ENCODE measurements at places on chromosomes 16 and 17.

- DNase-seq, result peak; percentile 15
Observed at GRCh38 chr17:60330731-60331130, 61.2 kb downstream of the USP32 start.

DNA sequence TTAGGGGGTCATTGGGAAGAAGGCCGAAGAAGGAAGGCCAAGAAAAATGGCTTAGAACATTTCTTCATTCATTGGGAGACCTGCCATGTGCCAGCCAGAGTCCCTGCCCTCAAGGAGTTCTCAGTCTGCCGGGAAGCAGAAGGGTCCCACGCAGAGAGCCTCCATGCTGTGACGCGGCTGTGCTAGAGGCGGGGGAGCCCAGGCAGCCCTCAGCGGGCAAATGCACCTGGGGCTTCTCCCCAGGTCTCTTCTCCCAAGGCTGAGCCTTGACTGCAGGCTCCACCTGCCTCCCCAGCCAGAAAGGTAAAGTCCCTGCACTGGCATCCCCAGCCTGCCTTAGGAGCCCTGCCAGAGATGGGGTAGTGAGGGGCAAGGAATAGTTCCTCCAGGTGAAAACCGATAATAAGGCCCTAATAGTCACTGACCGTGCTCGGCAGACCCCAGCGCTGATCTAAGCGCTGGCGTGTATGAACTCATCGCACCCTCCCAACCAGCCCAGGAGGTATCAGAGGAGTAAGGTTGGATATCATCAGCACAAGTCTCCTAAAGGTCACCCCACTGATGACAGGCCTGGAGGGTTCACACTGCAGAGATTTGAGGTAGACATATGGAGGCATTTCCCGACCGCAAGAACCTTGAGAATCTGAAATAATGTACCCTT, 6.0 kb upstream of the CDR2L start:
- no peak for DNase-seq

DNA sequence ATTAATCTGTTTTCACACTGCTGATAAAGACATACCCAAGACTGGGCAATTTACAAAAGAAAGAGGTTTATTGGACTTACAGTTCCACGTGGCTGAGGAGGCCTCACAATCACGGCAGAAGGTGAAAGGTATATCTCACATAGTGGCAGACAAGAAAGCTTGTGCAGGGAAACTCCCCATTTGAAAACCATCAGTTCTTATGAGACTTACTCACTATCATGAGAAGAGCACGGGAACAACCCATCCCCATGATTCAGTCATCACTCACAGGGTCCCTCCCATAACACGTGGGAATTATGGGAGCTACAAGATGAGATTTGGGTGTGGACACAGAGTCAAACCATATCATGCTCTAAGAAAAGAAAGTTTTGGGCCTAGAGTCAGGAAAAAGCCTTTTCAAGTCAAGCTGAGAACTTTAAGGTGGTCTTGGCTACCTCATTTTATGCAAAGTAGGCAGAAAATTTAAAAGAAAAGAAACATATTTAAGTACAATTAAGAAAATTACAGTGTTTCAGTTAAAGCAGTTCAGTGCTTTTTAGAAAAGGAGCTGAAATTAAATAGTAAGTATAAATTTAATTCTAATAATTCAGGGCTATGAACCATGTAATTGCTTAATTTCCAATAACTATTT, 24.9 kb upstream of the CRYM start:
- DNase-seq, result peak; percentile 88

DNA sequence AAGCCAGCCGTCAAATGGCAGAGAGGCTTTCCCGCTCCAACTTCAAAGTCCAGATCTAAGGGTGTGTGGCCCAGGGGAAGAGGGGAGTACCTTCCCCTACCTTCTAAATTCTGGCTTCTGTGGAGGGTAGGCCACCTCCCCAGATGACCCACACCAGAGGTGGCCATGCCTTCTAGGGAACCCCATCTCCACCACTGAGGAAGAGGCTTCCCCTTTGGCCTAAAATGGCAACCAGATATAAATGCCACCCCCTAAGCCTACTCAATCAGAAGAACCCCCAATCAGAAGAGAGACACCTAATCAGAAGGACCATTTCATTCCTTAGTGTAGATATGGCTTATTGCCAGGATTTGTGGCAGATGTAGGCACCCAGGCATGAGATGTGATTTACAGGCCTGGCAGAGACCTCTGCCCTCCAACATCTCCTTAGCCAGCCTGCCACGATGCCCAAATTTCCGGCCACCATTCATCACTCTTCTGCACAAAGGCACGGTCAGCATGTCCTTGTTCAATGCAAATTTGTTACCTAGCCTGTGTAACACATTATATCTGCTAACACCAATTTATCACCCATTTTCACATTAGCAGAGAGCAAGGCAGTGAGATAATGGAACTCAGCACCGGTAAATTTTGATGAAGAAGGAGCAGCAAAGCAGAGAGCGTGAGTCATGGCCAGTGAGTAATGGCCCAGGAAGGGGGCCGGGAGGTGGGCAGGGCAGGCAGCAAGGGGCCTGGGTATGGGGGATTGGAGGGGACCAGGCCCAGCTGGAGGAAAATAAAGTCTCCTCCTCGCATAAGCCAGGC, 1.2 kb upstream of the MGAT5B start:
- DNase-seq, result peak; percentile 68

- DNase-seq, result no peak
Observed at GRCh38 chr16:30443631-30444030, 2.0 kb downstream of the SEPHS2 start.

DNA sequence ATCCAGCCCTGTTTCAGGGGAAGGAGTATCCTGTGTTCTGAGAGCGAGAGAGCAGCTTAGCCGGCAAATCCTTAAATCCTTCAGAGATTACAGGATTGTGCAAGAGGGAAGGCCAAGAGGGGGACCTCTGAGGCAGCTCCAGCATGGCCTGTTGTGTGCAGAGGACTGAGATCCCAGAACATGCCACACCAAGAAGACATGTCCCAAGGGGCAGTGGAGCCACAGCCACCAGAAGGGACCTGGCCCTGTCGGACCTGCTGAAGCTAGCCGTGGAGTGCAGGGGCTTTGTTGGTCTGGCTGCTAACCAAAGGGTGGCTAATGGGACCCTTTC, 1.6 kb upstream of the MRC2 start:
- DNase-seq, result no peak

- peak; percentile 77 for DNase-seq
Observed at GRCh38 chr16:66521951-66522771, 27.8 kb downstream of the TK2 start.

GRCh38 chr16:16120044-16120381, 103.3 kb downstream of the ABCC6 start:
- DNase-seq, result no peak

GRCh38 chr17:66711881-66712321, 123.0 kb upstream of the CACNG5 start:
- peak; percentile 13 for DNase-seq

DNA sequence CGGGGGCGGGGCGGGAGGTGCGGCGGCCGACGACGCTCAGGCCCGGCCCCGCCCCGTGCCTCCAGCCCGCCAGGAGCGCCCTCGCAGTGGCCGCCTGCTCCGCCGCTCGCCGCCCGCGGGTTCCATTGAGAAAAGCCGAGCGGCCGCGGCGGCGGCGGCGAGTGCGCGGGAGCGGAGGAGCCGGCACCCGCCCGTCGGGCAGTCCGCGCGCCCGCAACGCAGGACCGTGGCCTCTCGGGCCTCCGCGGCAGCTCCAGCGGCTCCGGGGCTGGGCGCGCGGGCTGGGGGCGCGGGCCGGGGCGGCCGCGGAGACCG, at the start of gene ZFPM1:
Gene ZFPM1 (plus strand): TSS at position 64 of the 315 bp plus-strand sequence. CDS start 359 bp downstream, outside the sequence.
- DNase-seq, result no peak

DNA sequence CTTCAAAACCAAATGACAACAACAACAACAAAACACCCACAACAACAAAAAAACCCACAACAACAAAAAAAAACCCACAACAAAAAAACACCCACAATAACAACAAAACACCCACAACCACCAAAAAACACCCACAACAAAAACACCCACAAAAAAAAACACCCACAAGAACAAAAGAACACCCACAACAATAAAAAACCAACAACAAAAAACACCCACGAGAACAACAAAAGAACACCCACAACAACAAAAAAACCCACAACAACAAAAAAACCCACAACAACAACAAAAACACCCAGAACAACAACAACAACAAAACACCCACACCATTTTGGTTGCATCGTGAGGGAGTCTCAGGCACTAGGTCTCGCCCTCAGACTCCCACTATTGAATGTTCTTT, 117.8 kb downstream of the C16orf95 start:
- no peak for DNase-seq

DNA sequence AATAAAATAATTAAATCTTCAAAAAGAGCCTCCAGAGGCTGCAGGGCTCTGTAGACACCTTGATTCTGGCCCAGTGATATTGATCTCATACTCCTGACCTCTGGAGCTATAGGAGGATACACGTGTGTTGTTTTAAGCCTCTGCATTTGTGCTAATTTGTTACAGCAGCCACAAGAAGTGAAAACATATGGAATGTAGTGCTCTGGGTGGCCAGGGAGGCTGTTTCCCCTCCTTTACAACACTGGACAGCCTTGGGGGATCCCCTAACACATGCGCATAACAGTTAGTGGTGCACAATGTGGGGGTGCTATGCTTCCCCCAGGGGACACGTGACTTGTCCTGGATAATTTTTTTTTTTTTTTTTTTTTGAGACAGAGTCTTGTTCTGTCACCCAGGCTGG, 4.7 kb upstream of the ZNF500 start:
- no peak for DNase-seq

DNA sequence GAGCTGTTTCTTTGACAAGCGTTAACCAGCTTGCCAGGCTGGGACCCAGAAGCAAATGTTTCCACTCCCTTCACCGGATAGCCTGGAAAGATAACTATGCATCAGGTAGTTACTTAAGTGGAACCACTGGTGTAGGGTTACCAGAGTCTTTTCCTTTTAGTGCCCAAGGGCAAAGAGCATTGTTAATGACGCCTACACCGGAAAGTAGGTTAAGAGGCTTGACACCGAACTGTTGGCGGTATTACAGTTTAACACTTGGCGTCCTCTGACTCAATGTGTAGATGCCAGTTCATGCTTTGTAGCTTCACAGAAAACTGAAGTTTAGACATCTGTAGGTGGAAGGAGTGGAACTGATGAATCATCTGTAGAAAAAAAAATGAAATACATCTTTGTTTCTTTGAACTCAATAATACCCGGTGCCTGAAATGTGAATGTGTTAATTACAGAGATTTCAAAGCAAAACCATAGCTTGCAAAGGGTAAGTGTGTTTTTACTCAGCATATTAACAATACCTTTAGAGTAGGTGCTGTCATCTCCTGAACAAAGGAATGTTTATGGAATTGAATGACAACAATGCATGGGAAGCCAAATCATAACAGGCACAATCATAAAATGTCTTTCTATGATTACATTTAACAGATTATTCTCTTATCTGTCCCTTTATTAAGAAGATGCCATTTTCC, 426.7 kb upstream of the SALL1 start:
- DNase-seq, result no peak

- DNase-seq, result no peak
Observed at GRCh38 chr17:5976251-5976650, 93.9 kb upstream of the WSCD1 start.

DNA sequence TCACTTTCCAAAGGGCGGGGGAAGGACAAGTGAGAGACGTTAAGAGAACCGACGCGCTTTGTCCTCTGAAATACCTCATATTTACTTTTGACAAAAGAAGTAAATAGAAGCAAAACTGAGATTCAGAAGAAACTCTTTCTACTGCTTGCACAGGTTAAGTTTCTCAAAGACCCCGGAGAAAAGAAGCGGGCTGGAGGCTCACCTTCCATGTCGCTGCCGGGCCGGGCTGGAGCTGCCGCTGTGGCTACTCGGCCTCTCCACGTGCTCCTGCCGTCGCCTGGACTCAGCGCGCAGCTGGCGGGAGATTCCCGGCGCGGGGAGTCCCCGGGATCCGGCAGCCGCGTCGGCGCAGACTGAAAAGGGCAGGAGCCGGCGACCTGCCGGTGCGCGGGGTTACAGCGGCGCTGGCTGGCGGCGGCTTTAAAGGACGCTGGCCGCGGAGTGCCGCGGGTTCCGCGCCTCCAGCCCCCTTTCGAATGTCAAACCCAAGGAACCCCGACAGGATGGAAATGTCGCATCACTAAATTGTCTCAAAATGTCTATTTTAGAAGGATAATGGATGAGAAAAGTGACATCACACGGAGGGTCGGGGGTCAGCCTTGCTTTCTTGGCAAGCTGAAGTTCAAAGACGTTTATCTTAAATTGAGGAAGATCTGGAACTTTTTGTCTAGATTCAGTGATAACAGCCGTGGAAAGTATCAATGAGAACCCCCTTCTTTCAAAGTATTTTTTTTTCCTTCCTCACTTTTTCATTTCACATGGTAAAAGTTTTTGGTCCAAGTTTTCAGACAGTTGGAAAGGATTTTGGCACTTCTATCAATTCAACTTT, at the start of gene IKZF3:
Gene IKZF3 (minus strand): TSS at position 395 of the 829 bp plus-strand sequence. CDS start 186 bp downstream, at position 209.
- DNase-seq, result peak; percentile 20

GRCh38 chr16:83143788-83144187, 517.0 kb downstream of the CDH13 start:
- DNase-seq, result peak; percentile 85

DNA sequence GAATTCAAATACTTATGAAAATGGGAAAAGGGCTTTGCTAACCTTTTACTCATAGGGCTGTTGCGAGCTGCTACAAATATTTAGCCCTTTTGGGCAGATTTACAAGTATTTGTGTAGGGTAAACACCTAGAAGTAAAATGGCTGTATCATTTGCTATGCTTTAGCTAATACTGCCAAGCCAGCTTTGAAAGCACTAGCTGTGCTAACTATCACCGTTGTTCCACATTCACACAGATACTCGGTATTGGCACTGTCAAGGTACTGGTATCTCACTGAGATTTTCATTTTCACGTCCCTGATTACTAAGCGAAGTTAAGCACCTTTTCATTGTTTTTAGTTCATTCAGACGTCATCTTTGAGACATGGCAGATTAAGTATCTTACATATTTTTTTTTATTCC, 84.8 kb downstream of the GLG1 start:
- no peak for DNase-seq

GRCh38 chr16:79041206-79041605, 559.3 kb downstream of the MAF start:
- DNase-seq, result no peak

- no peak for DNase-seq
Observed at GRCh38 chr17:83135692-83136091, 56.3 kb downstream of the METRNL start.

- DNase-seq, result no peak
Observed at GRCh38 chr17:79654960-79655382, 44.1 kb upstream of the RBFOX3 start.

- no peak for DNase-seq
Observed at GRCh38 chr16:74438492-74438979, 17.3 kb upstream of the CLEC18B start.

- peak; percentile 73 for DNase-seq
Observed at GRCh38 chr17:21029036-21029435, 13.8 kb downstream of the USP22 start.

DNA sequence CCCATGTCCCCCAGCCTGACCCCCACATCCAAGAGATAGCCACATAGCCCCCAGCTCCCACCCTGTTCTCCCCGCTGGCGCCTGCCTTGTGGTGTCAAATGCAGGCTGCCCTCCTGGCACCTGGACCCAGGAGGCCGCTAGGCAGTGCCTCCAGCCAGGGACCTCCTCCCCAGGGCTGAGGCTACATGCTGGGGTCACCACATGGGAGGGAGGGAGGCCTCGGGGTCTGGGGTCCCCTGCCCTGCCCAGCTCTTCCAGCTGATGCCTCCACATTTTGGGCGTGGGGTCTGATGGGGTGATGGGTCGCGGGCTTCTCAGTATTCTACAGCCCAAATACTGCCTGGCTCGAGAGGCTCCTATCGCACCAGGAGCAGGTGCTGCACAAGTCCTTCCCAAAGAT, 9.5 kb downstream of the TBC1D26 start:
- DNase-seq, result no peak

- DNase-seq, result peak; percentile 90
Observed at GRCh38 chr17:45172541-45173286, 11.0 kb downstream of the HEXIM2 start.

GRCh38 chr17:55546481-55546880, 35.2 kb upstream of the SMIM36 start:
- no peak for DNase-seq
